Activated T-cell treated with anti-CD3 and anti-CD28 coated beads for 48 hours (primary cell): ENCODE measurements at places on chromosomes 4 and X.

DNA sequence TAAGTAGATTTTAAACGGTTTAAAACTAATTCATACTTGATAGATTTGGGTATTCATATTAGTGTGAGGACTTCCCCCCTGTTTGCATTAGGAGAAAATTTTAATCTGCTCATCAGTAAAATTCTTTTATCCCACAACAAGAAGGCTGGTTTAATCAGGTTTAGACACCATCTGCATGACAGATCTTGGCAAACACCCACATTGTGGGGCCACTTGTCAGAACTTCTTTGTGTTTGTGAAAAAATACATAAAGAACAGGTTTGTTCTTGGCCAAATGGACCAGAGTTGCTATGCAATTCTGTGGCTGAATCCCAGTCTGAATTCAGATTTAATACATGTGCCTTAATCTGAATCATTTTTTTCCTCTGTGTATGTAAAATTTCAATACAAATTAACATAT, 121.1 kb downstream of the REPS2 start:
- DNase-seq: no peak

GRCh38 chr4:176448761-176449160, 129.0 kb downstream of the SPCS3 start:
- DNase-seq: no peak

- no peak for DNase-seq
Observed at GRCh38 chrX:17944833-17945497, 83.9 kb upstream of the RAI2 start.

- no peak for DNase-seq
Observed at GRCh38 chr4:106090826-106091225, 195.6 kb downstream of the NPNT start.

GRCh38 chr4:169164669-169165415, 105.9 kb downstream of the SH3RF1 start:
- DNase-seq: no peak

DNA sequence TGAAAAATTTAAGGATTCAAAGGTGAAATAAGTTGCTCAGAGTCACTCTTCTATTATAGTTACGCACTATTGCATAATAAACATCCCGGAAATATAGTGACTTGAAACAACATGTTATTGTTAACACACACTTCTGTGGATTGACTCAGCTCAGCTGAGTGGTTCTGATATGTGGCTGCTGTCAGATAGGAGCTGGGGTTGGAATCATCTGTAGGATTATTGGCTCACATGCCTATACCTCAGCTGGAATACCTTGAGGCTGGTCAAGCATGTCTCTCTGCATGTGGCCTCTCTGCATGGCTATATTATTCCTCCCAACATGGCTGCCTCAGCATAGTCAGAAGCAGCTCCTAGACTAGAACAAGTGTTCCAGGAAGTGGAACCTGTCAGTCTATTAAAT, 486.7 kb upstream of the MAGEB2 start:
- DNase-seq: no peak

GRCh38 chr4:13309751-13310150, 174.4 kb downstream of the RAB28 start:
- DNase-seq: no peak

- DNase-seq: no peak
Observed at GRCh38 chr4:84916227-84916626, 50.3 kb downstream of the WDFY3 start.

- no peak for DNase-seq
Observed at GRCh38 chrX:31497086-31497485, 425.2 kb upstream of the FTHL17 start.

DNA sequence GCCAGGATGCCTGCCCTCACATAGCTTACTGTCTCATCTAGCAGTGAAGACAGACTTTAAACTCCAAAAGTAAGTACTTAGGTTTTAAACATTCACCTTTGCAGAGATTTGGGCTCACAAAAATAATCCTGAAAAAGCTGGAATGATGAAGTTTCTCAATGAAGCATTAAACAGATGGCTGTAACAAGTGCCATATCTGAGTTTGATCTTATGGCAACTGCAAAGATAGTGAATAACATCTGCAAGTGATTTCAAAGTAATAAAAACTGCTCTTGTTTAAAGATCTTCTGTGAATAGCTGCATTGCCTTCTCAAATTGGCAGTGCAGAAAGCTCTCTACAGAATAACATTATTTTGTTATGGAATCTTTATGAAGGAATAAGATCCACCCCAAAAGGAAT, 271.2 kb upstream of the SMIM31 start:
- DNase-seq: no peak

DNA sequence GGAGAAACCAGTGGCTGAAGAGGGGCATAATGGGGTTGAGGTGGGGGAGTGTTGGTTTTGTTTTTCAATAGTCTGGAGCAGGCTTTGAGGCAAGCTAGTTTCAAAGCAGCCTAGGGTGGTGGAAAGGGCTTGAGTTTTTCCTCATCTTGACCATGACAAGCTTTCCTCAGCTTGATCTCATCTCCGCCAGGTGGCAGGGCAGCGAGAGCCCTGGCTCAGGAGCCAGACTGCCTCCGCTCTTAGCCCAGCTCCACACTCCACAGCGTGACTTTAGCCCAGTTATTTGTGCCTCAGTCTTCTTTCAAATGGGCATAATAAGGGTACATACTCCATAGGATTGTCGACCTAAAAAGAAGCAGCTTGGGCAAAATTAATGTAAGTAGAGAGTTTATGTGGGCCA, 29.9 kb upstream of the SOWAHD start:
- no peak for DNase-seq

DNA sequence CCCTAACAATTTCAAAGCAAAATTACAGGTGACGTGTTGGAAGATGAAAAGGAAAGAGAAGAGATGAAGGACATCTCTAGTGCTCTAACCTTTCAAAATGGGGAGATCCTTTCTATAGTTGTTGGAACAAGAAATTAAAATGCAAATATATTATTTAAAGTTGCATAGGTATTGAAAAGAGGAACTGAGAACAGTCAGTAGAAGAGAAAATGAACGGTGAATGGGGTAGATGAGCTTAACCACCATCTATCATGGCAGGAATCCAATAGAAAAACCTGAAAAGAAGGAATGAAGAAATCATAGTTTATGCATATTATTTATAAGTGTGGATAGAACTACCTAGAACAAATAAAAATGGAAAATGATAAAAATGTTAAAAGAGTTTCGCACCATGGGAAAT, 42.0 kb downstream of the ANXA5 start:
- no peak for DNase-seq

DNA sequence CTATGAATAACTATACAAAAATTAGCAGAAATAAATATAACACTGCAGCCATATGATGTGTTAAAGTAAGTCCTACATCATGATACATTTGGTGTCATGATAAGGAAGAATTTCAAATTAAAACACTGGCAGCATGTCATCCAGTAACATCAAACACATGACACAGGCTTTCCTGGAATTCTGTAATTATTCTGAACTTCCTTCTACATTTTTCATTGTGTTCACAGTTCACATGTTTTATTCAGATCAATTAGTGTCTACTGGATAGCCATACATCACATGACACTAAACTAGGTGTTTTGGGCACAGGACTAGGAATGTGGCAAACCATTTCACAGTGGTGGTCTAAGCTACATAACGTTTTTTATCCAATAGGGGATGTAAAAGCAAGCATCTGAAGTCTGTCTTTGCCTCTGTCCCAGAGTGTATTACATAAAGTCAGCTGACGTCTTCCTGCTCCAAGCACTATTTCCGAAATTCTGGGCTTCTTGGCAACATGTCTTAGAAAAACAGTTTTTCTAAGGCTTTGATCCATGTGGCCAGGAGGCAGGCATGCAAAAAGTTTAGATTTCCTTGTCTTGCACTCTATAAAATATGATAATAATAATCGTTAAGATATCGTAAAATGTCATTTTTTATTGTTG, 707.9 kb downstream of the CENPC start:
- no peak for DNase-seq

GRCh38 chr4:23614284-23614892, 275.5 kb downstream of the PPARGC1A start:
- no peak for DNase-seq

DNA sequence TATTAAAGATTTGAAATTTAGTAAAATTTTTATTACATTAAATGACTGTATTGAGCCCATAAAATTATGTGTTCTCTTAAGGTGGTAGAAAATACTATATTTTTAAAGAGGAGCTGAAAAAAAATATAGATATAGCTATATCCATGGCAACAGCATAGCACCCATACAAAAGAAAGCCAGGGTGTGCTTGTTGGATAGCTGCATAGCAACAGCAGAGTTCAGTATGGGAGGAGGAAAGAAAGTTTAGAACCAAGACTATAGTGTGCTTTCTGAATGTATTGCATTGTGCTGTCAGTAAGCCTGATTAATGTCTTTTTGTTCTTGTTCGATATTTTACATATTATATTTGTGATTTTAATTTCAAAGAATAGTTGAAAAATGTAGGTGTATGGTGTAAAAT, 78.4 kb downstream of the GRID2 start:
- no peak for DNase-seq

GRCh38 chrX:147875866-147876596, 35.7 kb upstream of the FMR1 start:
- no peak for DNase-seq

DNA sequence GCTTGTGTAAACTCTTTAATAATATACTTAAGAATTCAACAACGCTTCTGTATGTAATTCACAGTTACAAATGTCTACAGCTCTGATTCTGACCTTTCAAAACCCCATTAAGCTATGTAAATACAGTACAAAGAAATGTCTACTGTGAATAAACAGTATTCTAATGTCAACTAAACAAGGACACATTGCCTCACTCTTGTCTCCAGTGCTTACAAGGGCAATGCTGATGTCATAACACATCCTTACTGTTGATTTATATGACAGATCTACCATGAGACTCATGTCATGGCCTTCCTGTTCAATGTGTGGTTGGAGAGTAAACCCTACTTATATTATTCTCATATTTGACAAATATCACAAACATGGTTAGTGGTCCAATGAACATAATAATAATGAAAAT, 256.1 kb upstream of the ADGRL3 start:
- no peak for DNase-seq

DNA sequence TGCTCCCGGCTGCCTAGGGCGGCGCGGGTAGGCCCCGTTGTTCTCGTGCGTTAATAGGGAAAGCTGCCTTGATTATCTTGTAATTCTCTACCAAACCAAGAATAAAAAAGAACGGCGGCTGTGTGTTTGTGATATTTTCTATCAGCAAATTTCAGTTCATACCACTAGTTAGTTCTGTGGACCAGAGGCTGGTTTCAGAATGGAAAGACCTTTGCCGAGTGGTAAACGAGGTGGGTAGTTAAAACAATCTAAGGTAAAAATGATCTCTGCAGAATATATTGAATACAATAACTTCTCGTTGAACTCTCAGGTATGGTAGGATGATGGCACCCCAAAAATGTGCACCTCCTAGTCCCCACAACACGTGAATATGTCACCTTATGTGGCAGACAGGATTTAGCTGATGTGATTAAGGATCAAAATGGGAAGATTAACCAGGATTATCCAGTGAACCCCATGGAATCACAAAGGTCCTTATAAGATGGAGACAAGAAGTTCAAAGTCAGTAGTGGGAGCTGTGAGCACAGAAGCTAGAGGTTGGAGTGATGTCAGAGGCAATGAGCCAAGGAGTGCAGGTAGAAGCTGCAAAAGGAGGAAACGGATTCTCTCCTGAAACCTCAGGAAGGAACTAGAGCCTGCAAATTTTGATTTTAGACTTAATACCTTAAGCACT, 574 bp upstream of the CFAP97 start:
- no peak for DNase-seq

DNA sequence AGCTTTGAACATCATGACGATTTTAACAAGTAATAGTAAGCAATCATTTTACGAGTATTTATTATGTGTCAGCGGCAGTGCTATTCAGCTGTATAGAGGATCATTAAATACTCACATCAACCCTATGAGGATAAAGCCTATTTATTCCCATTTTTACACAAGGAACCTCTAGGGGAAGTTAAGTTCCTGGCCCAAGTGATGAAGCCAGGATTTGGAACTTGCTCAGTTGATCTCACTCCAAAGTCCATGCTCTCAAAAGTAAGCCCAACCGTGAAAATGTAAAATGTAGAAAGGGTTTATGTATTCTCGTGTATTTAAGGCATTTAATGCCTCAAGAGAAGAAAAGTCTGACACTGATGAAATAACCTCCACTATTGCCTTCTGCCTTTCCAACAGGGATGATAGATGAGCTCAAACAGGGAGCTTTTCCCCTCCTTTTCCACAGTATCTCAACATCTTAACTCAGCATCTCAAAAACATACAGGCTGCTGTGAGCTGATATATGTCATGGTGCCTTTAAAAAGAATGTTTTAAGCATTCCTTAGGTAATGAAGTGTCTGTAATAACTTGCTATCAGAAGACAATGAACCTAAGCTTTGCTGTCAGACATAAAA, 35.0 kb upstream of the PLA2G12A start:
- DNase-seq: no peak

- no peak for DNase-seq
Observed at GRCh38 chrX:111719426-111720210, 38.6 kb downstream of the ALG13 start.

DNA sequence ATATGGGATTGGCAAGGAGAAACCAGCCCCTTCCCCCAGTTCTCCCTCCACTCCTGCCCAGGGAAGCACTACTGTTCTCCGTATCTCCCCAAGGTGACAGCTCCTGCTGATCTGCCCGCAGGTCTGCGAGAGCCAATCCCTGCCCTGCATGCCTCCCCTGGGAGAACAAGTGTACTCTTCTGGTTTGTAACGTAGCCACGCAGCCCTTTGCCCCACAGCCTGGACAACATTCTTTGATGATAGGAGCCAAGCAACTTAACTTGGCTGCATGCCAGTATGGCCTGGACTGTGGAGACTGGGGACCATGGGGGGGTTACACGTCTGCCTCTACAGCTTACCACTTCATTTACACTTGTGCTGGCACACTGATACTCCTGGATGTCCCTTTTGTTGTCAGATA, 2.0 kb downstream of the STBD1 start:
- DNase-seq: no peak

DNA sequence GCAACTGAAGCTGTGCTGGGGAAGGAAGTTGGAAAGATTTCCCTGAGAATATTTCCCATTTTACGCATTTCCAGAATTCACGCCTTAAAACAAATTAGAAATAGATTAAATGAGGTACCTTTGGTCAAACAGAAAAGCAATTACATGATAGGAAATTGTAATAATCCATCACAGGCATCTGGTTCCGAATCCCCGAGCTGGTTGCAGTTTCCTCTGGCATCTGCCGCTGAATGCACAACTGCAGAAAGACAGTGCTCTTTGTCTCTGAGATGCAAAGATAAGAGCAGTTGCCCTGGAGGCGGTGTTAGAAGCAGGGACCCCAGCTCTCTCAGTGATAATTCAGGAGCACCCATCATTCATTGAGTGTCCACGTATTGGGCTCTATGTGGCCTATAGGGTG, 224.4 kb downstream of the LDB2 start:
- DNase-seq: no peak

- DNase-seq: no peak
Observed at GRCh38 chrX:104334971-104335370, 80.2 kb upstream of the ESX1 start.

DNA sequence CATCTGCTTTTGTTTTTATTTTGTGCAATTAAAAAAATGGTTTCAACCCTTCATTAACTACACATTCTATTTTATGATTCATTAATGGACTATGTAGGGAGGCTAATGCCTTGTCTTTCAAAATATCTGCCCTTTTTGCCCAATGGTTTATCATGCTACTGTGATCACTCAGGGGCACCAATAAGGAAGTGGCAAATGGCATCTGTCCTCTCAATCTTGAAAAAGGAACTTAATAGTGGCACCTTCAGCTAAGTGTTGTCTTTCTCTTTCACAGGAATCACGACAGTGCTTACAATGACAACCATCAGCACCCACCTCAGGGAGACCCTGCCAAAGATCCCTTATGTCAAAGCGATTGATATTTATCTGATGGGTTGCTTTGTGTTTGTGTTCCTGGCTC, 57.1 kb downstream of the COMMD8 start:
- no peak for DNase-seq
